RWPE2 (cell line): ENCODE measurements at places on chromosomes 16 and 17.
A peak's percentile ranks its signal among the peaks of the same experiment; 100 is the strongest.

DNA sequence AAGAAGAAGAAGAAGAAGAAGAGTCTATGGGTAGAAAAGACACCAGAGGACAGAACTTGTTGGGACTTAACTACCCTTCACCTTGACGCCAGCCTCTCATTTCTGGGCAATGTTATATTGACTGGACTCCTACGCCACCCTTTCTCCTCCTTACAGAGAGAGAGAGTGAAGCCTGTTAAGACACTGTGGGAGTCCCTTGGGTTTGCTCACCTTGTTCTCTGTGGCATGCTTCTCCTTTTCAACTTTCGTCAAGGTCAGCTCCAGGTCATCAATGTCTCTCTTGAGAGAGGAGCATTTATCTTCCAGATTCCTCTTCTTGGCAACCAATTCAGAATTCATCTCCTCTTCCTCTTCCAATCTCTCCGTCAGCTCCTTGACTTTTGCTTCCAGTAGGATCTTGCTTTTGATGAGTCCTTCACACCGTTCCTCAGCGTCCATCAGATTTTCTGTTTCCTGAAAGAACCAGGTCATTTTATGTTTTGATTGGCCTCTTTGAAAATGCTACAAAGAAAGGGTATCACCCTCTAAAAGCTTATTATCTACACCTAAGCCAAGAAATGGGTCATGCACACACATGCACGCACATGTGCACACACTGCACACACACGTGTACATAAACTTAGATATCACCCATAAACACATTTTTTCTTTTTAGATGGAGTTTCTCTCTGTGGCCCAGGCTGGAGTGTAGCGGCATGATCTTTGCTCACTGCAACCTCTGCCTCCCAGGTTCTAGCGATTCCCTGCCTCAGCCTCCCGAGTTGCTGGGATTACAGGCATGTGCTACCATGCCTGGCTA, 48.8 kb downstream of the MYH13 start:
- H3K27me3 ChIP-seq, result no peaks in the 10 kb centered on the region
- H3K36me3 ChIP-seq, result no peaks in the 10 kb centered on the region

DNA sequence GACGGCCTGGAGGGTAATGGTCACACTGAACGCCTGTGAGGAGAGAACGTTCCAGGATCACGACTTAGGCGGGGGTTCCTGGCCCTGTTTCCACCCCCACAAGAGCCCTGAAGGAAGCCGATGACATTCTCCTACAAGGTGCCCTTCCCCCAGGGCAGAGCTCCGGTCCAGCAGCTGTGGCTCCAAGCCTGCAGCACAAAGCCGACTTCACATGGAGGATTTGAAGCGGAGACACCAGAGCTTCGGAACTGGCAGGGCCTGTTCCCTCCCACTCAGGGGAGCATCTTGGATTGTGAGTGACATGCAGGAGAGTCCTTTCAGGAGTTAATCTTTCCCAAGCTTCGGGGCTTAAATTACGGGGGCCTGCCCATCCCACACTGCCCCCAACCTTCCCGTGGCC, 5.0 kb downstream of the FADS6 start:
- no peaks in the 10 kb centered on the region for H3K36me3 ChIP-seq
- no peak overlapping the region for H3K4me3 ChIP-seq
- no peak for DNase-seq
- H3K27me3 ChIP-seq, result peaks cover 13% of the 10 kb centered on the region
- no peak overlapping the region for H3K27ac ChIP-seq
- H3K4me1 ChIP-seq, result no peaks in the 10 kb centered on the region

- H3K4me3 ChIP-seq, result no peak overlapping the region
- H3K4me1 ChIP-seq, result no peaks in the 10 kb centered on the region
- H3K27me3 ChIP-seq, result no peaks in the 10 kb centered on the region
- H3K27ac ChIP-seq, result no peak overlapping the region
- H3K36me3 ChIP-seq, result no peaks in the 10 kb centered on the region
- no peak for DNase-seq
Observed at GRCh38 chr16:20399185-20399584, 5.4 kb downstream of the PDILT start.

- no peaks in the 10 kb centered on the region for H3K36me3 ChIP-seq
- H3K4me1 ChIP-seq, result no peaks in the 10 kb centered on the region
- no peak overlapping the region for H3K27ac ChIP-seq
- no peak overlapping the region for H3K4me3 ChIP-seq
- DNase-seq, result no peak
- H3K27me3 ChIP-seq, result no peaks in the 10 kb centered on the region
Observed at GRCh38 chr16:80058214-80058613, 457.7 kb upstream of the MAF start.

GRCh38 chr16:51994597-51994996, 552.3 kb downstream of the TOX3 start:
- no peaks in the 10 kb centered on the region for H3K36me3 ChIP-seq
- no peaks in the 10 kb centered on the region for H3K27me3 ChIP-seq
- DNase-seq, result peak; percentile 94
- H3K4me3 ChIP-seq, result no peak overlapping the region

DNA sequence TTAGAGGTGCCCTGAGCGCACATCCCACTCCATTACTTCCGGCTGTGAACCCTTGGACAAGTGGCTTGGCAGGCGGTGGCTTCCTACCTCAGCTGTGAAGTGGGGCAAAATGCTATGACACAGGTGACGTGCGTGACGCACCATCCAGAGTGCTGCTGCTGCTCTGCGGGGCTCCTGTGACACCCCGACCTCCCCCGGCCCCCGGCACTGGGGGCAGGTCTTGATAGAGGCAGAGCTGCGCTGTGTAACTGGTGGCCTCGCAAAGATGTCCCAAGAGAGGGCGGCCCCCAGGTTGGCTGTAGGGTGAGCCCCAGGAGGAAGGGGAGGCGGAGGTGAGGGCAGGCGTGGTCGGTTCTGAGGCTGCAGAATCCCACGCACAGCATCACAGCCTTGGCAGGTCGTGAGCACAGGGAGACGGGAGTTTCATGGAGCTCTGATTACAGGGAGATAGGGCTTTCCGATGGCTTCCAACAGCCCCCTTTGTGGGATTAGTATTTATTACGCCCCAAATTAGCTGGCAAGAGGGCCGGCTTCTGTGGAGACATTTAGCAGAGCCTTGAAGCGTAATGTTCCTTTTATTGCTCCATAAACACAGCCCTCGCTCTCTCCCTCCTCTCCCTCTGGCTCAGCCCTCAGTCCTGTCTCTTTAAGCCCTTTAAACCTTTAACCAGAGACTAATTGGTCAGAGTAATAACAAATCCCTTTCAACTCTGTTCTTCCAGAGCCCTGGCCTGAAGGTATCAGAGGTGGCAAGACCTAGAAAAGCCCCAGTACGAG, 328.1 kb downstream of the C16orf95 start:
- H3K27me3 ChIP-seq, result no peaks in the 10 kb centered on the region
- H3K36me3 ChIP-seq, result no peaks in the 10 kb centered on the region

- no peak overlapping the region for H3K4me3 ChIP-seq
- no peaks in the 10 kb centered on the region for H3K4me1 ChIP-seq
- DNase-seq, result no peak
- no peak overlapping the region for H3K27ac ChIP-seq
- no peaks in the 10 kb centered on the region for H3K36me3 ChIP-seq
Observed at GRCh38 chr16:19151310-19151709, 16.7 kb upstream of the SYT17 start.

GRCh38 chr16:35450648-35451047, 1991.2 kb downstream of the TP53TG3F start:
- DNase-seq, result no peak
- H3K27me3 ChIP-seq, result no peaks in the 10 kb centered on the region
- H3K36me3 ChIP-seq, result no peaks in the 10 kb centered on the region
- no peaks in the 10 kb centered on the region for H3K4me1 ChIP-seq
- no peak overlapping the region for H3K27ac ChIP-seq
- no peak overlapping the region for H3K4me3 ChIP-seq

- H3K4me3 ChIP-seq, result no peak overlapping the region
- no peak for DNase-seq
- H3K36me3 ChIP-seq, result no peaks in the 10 kb centered on the region
- no peak overlapping the region for H3K27ac ChIP-seq
- H3K27me3 ChIP-seq, result no peaks in the 10 kb centered on the region
Observed at GRCh38 chr17:5841862-5842261, 228.3 kb upstream of the WSCD1 start.

DNA sequence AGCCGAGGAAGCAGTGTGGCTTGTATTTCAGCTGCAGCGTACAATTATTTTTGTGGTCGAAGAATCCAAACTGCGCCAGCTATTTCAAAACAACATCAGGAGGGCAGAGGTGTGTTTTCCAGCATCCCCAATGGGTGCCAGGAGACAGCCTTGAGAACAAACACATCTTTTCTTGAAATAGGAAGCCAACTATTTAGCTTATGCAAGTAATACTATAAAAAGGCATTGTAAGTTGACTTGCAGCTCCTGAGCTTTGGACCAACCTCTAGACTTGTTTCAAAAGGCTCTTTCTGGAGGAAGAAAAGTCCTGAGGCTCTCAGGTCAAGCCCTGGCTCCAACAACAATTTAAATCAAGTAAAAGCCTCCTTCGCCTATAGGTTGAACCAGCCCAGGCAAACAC, 86.6 kb upstream of the HNF1B start:
- H3K4me1 ChIP-seq, result no peaks in the 10 kb centered on the region
- no peak overlapping the region for H3K27ac ChIP-seq
- H3K27me3 ChIP-seq, result no peaks in the 10 kb centered on the region
- no peaks in the 10 kb centered on the region for H3K36me3 ChIP-seq
- H3K4me3 ChIP-seq, result no peak overlapping the region
- no peak for DNase-seq

DNA sequence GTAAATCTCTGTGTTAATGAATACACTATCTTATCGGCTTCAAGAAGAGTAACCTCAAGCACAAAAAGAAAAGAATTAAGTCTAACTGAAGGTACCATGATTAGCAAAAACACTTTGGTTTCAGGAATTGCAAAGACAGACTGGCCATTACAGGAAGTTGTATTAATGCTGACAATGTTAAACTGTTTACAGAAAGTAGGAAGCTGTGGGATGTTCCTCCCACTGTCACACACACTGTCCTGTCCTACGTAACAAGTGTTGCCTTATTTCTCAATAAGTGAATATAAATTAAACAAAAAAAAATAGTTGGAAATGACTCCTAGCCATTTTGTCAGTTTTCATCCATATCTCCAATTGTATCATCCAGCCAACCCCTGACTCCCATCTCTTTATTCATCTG, 8.6 kb downstream of the GNA13 start:
- DNase-seq, result no peak
- H3K27me3 ChIP-seq, result no peaks in the 10 kb centered on the region
- H3K4me3 ChIP-seq, result no peak overlapping the region
- no peak overlapping the region for H3K27ac ChIP-seq
- H3K4me1 ChIP-seq, result peaks cover 4% of the 10 kb centered on the region

GRCh38 chr17:28746611-28747050, 2.8 kb downstream of the TRAF4 start:
- H3K4me3 ChIP-seq, result peak overlapping the region; percentile 65
- H3K4me1 ChIP-seq, result peaks cover 24% of the 10 kb centered on the region
- peak overlapping the region; percentile 95 for H3K27ac ChIP-seq
- no peak for DNase-seq
- H3K27me3 ChIP-seq, result no peaks in the 10 kb centered on the region

DNA sequence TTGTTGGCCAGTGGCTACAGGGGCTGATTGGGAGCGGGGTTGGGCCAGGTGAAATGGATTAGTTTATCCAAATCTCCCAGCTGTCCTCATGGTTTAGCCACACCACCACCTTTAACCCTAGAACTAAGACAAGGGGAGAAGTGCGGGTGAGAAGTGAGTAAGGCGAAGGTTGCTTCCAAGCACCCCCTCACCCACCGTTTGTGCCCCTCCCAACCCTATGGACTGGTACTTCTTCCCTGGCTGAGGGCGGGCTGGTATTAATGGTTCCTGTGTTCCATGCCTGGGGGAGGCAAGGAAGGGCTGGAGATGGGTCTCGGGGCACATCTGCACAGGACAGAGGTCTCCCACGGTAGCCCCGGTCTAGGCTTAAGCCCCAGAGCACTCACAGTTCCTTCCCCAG, 25.1 kb downstream of the NT5M start:
- no peaks in the 10 kb centered on the region for H3K27me3 ChIP-seq
- H3K36me3 ChIP-seq, result no peaks in the 10 kb centered on the region
- no peaks in the 10 kb centered on the region for H3K4me1 ChIP-seq
- no peak overlapping the region for H3K4me3 ChIP-seq

GRCh38 chr17:48378708-48379392, 51.2 kb downstream of the SKAP1 start:
- DNase-seq, result no peak
- no peaks in the 10 kb centered on the region for H3K4me1 ChIP-seq
- no peak overlapping the region for H3K27ac ChIP-seq

- no peaks in the 10 kb centered on the region for H3K27me3 ChIP-seq
- no peak for DNase-seq
- H3K27ac ChIP-seq, result no peak overlapping the region
- H3K4me3 ChIP-seq, result no peak overlapping the region
- H3K36me3 ChIP-seq, result no peaks in the 10 kb centered on the region
Observed at GRCh38 chr17:79457889-79458288, 153.0 kb downstream of the RBFOX3 start.

- no peaks in the 10 kb centered on the region for H3K36me3 ChIP-seq
- H3K4me3 ChIP-seq, result no peak overlapping the region
- no peaks in the 10 kb centered on the region for H3K4me1 ChIP-seq
- DNase-seq, result no peak
- H3K27ac ChIP-seq, result no peak overlapping the region
Observed at GRCh38 chr17:51630101-51630671, 369.8 kb downstream of the UTP18 start.

DNA sequence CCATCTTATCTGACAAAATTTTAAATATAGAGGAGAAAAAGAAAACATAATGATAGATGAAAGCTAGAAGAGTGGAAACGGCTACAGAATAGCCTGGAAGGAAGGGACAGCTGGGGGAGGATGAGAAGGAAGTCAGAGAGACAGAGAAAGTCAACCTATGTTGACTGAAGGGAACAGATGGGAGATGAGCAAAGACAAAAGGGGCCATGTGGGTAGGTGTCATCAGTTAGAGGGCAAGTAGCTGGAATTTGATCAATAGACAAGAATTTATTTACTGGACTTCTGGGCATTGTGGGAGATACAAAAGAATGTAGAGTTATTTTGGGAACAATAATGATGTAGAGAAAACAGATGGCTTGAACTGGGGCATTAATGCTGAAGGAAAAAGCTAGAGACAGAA, 194.4 kb downstream of the ANKFN1 start:
- no peaks in the 10 kb centered on the region for H3K36me3 ChIP-seq
- no peak for DNase-seq
- H3K4me3 ChIP-seq, result no peak overlapping the region
- H3K27ac ChIP-seq, result no peak overlapping the region
- H3K4me1 ChIP-seq, result no peaks in the 10 kb centered on the region

- H3K4me3 ChIP-seq, result no peak overlapping the region
- no peak overlapping the region for H3K27ac ChIP-seq
- H3K27me3 ChIP-seq, result no peaks in the 10 kb centered on the region
- H3K36me3 ChIP-seq, result no peaks in the 10 kb centered on the region
- no peak for DNase-seq
Observed at GRCh38 chr16:24875466-24875865, 29.7 kb downstream of the SLC5A11 start.
